HuH-7.5 (cell line): ENCODE measurements at places on chromosomes 6 and 20.

DNA sequence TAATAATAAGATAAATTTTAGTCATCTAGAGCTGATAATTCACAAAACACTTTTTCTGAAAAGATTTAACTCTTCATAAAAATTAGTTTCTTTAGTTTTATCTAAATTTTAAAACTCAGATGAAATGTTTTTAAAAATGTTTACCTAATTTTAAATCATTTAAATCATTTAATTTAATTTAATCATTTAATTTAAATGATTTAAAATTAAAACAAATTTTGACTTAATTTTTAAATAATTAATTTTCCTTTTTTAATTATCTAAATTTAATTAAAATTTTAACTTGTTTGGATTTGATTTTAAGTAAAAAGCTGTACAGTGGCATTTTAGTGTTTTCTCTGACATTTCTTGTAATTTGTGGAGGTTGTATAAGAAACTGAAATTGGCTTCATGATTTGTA, 131.7 kb upstream of the RNF217 start:
- DNase-seq: no peak

- no peak for DNase-seq
Observed at GRCh38 chr6:154399097-154399496, 42.5 kb upstream of the IPCEF1 start.

- no peak for DNase-seq
Observed at GRCh38 chr6:88964509-88964908, 1.1 kb upstream of the RNGTT start.

GRCh38 chr6:57252975-57253374, 30.9 kb upstream of the RAB23 start:
- DNase-seq: no peak
